ENCODE measurements at places on chromosomes 5 and 9.

DNA sequence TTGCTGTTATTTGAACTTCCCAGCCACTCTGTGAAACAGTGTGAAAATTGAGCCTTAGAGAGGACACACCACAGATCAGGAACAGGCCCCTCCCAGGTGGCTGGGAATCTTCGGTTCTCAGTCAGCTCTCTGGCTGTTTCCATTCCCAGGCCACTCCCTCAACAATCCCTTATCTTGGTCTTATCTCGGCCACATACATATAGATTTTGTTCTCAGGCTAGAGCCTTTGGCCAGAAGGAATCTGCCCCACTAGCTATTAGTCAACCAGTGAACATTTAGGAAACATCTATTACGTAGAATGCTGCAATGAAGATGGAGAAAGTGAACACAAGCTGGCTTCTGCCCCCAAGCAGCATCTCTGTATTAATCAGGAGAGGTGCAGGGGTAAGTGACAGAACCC is 21.0 kb upstream of the WWC1 start:
- no peak for DNase-seq

DNA sequence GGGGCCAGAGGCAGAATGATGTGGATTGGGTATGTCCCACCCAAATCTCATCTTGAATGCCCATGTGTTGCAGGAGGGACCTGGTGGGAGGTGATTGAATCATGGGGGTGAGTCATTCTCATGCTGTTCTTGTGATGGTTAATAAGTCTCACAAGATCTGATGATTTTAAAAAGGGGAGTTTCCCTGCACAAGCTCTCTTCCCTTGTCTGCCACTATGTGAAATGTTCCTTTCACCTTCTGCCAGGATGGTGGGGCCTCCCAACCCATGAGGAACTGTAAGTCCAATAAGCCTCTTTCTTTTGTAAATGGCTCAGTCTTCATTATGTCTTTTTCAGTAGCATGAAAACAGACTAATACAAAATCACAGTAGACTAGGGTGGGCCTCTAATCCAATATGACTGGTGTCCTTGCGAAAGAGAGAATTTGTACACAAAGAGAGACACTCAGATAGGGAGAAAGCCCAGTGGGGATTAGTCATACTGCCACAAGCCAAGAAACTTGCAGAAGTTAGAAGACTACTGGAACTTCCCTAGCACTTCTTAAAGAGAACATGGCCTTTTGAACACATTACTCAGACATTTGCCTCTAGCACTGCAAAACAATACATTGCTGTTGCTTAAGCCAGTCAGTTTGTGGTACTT is 68.4 kb downstream of the ANXA1 start:
- DNase-seq = no peak

DNA sequence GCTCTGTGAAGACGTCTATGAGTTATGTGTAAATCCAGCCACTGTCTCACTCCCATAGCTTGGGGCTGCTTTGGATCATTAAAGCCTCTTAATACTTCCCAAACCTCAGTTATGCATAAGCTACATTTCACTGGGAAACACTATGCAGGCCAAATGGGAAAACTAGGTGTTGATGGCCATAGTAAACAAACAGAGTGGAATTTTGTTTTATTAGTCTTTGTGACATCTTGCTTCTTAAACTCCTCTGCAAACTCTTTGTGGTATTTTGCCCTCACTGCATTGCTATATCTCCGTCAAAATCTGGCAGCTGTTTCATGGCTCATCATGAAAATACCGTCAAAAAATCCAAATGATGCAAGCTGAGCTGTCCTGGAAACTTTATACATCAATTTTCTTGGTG is 167.2 kb upstream of the HMHB1 start:
- no peak for DNase-seq

DNA sequence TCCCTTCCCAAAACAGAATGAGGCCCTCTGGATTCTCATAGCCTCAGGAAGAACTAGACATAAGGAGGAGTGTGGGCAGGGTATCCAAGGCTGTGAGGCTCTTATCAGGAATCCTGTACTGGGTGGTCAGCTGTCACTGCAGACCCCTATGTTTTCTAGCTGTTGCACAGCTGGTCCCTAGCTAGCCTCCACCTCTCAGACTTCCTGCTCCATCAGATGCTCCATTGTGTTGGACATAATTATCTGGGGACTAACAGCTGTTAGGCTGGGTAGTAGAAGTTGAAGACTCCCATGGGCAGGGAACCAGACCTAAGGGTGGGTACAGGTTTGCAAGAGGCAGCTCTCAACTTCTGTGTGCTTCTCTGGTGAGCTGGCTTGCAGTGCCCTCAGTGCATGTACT is 18.4 kb downstream of the FAM219A start:
- no peak for DNase-seq

- DNase-seq = no peak
Measured at GRCh38 chr5:158466191-158466590, 607.2 kb upstream of the CLINT1 start.

GRCh38 chr5:159123700-159124099 is 24.0 kb upstream of the EBF1 start:
- DNase-seq = no peak

DNA sequence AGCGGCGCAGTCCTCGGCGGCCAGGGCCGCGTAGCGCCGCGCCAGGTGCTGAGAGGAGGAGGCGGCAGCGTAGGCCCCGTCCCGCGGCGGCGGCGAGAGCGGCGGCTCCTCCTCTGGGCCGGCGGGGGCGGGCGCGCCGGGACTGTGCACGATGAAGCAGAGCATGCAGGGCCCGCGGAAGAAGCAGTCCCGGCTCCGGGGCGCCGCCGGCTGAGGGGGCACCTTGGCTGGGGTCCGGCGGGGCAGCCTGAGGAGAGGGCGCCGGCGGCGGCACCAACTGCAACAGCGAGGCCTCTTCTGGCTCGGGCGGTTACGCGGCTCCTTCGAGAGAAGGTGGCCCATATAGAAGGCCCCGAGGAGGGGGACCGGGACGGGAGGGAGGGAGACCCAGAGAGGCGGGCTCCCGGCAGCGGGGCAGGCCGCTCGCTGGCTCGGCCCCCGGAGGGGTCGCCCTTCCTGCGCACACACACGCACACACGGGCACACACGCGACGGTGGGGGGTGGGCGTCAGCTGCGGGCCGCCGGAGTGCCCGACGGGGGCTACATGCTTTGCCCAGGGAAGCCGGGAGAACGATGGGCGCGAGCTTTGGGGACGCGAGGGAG is 446 bp downstream of the FBXL17 start:
- peak; percentile 85 for DNase-seq

DNA sequence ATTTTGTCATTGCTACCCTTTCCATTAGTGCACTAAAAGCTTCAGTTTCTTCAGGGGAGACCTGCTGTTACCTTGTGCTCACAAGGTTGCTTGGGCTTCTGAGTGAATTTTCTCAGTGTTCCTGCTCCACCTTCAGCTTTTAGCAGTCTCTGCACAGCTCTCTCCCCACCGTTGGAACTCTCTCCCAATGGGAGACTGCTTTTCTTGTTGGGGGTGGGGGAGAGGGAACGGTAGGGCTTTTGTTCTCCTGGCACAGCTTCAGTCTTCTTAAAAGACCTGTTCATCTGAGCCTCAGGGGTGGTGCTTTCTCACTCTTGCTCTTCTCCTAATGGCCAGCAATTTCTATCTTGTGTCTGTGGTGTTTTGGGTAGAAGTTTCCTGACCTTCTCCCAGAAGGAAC is 915.7 kb downstream of the EFNA5 start:
- DNase-seq = no peak

DNA sequence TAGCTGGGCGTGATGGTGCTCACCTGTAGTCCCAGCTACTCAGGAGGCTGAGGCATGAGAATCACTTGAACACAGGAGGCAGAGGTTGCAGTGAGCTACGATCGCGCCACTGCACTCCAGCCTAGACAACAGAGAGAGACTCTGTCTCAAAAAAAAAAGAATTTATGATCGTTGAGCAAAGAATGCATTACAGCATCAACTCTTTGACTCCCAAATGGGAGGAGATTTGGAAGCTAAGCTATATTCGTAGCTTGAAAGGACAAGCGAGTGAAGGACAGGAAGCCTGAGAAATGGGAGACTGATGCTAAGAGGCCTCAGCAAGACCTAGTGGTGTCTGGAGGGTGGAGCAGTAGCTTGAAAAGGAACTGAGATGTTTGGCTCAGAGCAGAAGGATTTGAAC is 10.3 kb upstream of the CCIN start:
- DNase-seq = no peak

DNA sequence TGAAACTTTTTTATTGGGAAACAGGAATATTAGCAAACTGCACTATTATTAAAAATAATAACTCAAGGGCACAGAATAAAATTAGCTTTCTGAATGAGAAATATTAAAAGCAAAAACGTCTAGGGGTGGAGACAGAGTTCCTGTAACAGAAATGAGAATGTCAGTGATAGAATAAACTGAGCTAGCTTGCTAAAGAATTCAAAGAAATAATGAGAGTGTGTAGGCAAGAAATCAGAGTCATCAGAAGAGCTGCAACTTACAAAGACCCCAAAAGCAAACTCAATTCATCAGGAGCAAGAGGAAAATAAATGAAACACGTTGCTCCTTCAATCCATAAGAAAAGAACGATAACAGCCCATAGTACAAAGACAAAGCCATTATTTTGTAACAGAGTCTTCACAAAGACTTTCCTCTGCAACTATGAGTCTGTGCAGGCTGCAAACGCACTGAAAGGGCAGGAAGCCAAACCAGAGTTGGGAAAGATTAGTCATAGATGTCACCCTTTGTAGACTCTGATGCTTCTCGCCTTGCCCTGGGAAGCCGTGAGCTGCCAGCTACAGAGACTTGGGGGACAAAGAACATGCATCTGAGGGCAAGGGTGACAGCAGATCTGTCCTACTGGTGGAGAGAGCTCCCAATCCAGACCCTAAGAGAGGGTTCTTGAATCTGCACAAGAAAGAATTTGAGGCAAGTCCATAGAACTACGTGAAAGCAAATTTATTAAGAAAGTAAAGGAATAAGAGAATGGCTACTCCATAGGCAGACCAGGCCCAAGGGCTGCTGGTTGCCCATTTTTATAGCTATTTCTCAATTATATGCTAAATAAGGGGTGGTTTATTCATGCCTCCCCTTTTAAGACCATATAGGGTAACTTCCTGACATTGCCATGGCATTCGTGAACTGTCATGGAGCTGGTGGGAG is 40.8 kb downstream of the SHC3 start:
- peak; percentile 48 for DNase-seq

- DNase-seq = no peak
Measured at GRCh38 chr9:115208501-115208900, 90.5 kb upstream of the TNC start.

GRCh38 chr5:132641241-132641723 is 16.7 kb upstream of the IL13 start:
- DNase-seq = no peak

- no peak for DNase-seq
Measured at GRCh38 chr5:112737070-112737462, 619 bp upstream of the APC start.

DNA sequence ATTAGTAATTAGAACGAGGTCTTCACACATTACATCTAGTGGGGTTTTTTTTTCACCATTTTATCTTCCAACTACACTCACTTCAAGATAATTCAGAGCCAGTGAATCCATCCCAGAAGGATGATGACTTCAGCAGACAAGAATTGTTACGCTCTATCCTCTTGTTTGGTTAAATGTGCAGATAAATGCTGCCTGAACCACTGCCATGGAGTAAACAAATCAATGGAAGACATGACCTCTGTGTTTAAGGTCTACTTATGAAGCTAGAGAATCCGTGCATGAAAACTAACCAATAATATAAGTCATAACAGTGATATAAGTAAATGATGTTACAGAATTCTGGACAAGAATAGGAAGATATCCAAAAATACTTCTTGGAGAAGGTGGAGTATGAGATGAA is 602.6 kb downstream of the TLR4 start:
- DNase-seq = no peak

- no peak for DNase-seq
Measured at GRCh38 chr5:150448952-150449516, 505 bp downstream of the RPS14 start.

DNA sequence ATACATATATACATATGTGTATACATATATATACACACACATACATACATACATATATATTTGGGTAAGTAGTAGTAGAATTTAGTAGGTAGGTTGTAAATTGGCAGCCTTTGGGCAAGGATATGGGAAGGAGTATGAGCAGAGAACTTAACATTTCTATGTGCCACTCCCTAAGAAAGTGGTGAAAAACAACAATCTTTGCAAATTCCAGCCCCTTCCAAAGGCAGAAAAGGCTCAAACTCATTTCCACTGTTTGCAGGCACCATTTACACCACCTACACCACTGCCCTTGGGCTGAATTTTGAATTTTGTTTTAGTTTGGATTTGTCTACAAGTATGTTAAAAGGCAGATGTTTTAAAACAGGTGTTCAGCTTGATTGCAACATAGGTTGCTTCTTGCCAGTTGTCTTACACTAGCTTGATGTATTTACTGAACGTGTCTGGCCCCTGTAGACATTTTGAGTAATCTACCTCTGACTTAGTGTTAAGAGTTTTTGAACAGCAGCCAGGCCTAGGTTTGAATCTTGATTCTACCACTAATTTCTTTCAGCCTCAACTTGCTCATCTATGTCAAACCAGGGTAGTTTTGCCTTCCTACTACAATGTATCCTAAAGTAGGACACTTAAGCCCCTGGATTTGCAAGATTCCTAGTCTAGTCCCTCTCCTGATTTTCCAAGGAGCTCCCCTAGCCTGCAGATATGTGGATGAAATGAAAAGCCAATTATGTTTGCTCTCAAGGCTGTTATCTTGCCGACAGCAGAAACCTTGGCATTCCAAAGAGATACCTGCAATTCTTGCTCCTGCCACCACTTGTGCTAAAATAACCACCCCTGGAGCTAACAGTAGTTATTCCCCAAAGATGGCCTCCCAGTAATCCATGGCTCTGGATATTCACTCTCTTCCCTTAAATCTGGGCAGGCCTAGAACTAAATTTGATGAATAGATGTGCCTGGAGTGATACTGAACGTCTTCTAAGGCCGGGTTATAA is 156.2 kb upstream of the SLC44A1 start:
- DNase-seq = no peak

DNA sequence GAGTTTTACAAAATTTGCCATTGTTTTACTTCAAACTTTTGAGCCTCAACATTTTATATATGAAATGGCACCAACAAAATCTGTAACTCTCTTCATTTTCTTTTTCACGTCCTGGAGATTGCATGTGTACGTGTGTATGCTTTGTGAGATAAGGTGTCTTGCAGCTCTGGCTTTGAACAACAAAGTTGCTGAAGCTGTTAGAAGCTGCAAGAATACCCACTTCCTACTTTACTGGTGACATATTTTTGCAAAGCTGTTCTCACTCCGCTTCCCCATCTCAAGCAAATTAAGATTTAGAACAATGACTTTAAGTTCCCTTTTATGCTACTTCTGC is 41.8 kb downstream of the FYB1 start:
- DNase-seq = no peak

- DNase-seq = no peak
Measured at GRCh38 chr5:137960819-137961218, 71.6 kb downstream of the PKD2L2 start.

Data from left hindlimb (tissue), 1 donor.